ENCODE measurements at places on chromosomes 7 and 10.

- no peak for DNase-seq
Observed at GRCh38 chr7:117755136-117755535, 118.1 kb downstream of the CTTNBP2 start.

DNA sequence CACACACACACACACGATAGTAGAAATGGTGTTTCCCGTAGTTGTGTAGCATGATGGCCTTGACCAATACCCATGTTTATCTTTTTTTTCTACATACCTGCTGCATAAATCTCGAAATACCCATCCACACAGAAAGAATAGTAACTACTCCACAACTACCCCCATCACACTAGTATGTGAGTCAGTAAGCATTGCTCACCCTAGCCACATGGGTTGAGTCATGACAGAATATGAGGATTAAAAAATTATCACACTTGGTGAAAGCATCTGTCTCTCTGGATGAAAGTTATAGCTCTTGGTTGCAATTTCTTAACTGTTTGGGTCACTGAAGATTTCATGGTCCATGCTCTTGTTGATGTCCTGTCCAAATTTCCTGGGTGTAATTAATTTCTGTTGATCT, 103.4 kb upstream of the MDFIC start:
- no peak for DNase-seq

- no peak for DNase-seq
Observed at GRCh38 chr10:122487174-122487765, 25.9 kb downstream of the HTRA1 start.

- no peak for DNase-seq
Observed at GRCh38 chr10:131078131-131078881, 233.2 kb downstream of the TCERG1L start.

- no peak for DNase-seq
Observed at GRCh38 chr10:69801094-69801433, 642 bp upstream of the COL13A1 start.

Measured in stimulated activated CD8-positive, alpha-beta memory T cell treated with anti-CD3 and anti-CD28 coated beads, Interleukin-2, amount 100 ng/mL, for 1 hour (primary cell).